Activated T-cell treated with anti-CD3 and anti-CD28 coated beads, Interleukin-2, amount 50 U/mL, for 1 hour (primary cell): ENCODE measurements at places on chromosomes 2 and 18.

- no peak for DNase-seq
Measured at GRCh38 chr2:183089192-183089851, 10.8 kb downstream of the DUSP19 start.

DNA sequence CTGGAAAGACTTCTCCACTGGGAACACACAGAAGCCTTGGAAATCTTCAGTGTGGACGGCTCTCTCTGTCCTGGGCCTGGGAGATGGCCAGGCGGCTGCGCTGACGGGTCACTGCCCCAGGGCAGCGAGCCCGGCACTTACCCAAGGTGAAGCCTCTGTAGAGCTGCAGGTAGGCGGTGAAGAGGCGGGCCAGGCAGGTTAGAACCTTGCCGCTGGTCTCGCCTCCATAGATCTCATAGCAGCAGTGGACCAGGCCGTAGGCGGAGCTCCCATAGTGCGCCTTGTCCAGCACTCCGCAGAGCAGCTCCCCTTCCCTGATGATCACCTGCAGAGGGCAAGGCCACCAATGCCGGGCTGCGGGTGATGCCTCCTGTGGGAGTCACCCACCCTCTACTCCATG lies 53.0 kb downstream of the POLR1A start:
- no peak for DNase-seq

GRCh38 chr2:175624211-175624761 lies 377.8 kb downstream of the LNPK start:
- no peak for DNase-seq

GRCh38 chr2:172998547-172999272 lies 76.9 kb upstream of the MAP3K20 start:
- DNase-seq: no peak

- no peak for DNase-seq
Measured at GRCh38 chr18:74255131-74255616, 36.6 kb downstream of the CYB5A start.

- no peak for DNase-seq
Measured at GRCh38 chr18:37426586-37426985, 139.0 kb downstream of the CELF4 start.

DNA sequence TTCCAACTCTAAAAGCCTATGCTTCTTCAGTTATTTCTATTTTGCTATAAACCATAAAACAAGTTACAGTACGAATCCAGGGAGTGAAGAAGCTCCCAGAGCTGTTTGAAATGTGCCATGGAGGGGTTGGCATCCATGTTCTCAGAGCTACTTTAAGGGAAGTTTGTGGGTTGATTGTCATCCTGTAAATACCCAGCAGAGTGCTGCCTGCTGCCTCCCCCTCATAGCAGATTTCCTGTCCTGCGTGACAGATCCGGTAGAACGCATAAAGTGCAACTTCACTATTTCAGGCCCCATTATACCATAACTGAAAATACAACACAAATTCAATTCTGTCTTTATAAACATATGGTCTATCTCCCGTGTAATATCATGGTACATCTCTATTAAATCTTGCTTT lies 114.4 kb downstream of the CTNNA2 start:
- no peak for DNase-seq

DNA sequence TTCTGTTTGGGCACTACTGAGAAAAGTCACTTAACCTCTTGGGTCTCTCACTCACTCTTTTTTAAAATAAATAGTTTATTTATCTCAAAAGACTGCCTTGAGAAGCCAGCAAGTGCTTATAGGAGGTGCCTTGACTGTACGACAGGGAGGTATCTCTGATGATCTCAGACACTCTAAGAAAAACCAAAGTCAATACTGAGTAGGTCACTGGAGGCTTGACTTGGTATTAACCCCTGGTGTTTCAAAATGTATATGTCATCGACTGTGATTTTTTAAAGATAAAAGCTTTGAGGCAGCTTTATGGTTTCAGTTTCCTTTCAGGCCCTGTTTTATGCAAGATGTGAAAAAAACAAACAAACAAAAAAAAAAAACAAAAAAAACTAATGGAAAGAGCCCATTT lies 33.7 kb downstream of the MREG start:
- no peak for DNase-seq

DNA sequence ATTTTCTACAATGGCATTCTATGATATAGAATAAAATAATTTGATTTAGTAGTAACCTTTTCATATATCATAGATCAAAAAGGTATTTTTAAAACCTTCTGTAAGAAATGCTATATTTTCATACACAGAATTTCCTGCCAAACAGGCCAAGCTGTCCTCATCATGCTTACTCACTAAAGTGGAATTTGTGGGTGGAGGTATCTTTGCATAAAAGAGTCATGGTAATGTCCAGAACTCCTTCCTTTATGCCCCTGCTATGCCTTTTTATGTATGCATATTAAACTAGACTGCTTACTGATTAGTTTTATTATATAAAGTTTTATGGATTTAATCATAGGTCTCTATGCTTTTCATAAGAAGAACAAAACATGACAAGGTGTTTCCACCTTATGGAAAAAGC lies 27.5 kb upstream of the MARCHF7 start:
- no peak for DNase-seq

- DNase-seq: no peak
Measured at GRCh38 chr2:20139407-20140172, 85.3 kb downstream of the SDC1 start.

DNA sequence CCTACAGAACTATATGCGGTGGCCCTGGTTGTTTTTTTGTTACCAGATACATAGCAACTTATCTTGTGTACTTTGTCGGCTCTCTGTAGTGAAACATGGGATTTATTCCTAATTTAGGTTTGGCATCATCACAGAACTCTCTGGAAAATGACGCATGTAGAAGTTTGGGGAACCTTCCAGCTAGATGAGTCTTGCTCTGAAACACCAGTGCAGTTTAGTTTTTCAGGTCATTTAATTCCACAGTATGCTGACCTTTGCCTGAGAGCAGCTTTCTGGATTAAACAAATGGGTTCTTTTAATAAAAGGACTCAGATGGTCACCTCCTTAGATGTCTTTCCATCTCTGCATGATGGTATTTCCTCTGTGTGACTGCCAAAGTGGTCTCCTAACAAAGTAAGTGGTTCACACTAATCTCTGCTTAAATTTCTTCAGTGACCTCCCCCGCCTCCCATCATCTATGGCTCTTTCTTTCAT lies 39.9 kb downstream of the MYO3B start:
- no peak for DNase-seq

DNA sequence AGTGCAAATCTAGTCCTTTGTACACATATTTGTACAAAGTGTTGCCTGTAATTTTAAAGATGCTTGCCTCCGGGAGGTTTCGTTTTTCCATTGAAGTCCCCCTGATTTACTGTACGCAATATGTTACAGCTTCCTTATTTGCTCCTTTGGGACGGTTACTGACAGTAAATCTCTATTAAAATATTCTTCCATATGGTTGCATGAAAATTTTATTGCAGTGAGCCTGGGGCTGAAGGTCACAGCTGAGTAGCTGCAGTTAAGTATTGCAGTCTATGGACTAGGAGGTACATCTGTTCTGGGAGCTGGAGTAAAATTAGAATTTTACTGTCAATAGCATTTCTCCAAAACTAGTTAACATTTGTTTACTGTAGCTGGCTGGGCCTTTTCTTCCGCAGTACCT lies 119.2 kb downstream of the ETAA1 start:
- DNase-seq: no peak

DNA sequence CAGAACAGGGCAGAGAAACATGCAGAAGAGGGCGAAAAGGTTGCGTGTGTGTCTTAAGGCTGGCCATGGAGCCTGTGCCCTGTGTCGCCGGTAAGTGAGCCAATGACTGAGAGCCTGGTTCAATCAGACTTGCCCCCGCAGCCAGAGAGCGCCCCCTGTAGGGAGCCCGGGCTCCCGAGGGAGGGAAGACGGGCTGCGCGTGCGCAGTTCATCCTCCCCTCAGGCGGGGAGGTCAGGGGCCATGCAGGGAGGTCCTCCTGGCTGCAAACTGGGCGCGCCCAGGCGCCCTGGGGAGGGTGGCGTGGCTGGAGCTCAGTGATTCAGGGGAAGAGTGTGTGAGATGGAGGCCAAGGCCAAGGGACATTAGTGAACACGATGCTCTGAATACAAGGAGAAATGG lies 276.6 kb downstream of the PHLPP1 start:
- DNase-seq: no peak

DNA sequence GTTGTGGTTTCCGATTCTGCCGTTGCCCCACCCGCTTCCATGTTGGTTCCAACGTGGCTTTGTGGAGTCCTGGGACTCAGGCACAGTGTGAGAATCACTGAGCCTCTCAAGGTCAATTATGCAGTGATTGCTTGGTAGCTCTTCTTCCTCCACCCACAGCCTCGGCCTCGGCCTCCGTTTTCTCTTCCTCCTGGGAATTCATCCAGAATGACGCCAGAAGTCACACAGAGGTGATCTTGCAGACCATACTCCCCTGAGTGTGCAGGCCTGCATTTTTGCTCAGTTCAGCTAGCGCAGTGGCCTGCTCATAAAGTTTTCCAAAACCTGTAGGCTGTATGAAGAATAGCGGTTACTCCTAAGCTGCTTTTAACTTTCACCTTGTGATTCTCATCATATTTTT lies 273.3 kb downstream of the GBX2 start:
- DNase-seq: no peak

DNA sequence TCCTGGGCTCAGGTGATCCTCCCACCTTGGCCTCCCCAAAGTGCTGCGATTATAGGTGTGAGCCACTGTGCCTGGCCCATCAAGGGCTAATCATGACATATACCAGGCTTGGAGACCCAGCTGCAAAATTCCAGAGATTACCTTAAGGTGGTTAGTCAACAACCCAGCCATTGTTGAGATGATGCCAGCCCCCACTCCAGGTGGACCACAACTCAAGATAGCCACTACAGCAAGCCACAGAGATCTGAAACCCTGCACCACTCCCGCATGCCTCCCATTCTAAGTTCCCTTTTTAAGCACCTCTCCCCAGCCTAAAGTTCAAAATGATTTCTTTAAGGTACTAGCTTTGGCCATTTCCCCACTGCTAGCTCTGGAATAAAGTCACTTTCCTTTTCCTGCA lies 4.6 kb upstream of the CLK1 start:
- DNase-seq: no peak

DNA sequence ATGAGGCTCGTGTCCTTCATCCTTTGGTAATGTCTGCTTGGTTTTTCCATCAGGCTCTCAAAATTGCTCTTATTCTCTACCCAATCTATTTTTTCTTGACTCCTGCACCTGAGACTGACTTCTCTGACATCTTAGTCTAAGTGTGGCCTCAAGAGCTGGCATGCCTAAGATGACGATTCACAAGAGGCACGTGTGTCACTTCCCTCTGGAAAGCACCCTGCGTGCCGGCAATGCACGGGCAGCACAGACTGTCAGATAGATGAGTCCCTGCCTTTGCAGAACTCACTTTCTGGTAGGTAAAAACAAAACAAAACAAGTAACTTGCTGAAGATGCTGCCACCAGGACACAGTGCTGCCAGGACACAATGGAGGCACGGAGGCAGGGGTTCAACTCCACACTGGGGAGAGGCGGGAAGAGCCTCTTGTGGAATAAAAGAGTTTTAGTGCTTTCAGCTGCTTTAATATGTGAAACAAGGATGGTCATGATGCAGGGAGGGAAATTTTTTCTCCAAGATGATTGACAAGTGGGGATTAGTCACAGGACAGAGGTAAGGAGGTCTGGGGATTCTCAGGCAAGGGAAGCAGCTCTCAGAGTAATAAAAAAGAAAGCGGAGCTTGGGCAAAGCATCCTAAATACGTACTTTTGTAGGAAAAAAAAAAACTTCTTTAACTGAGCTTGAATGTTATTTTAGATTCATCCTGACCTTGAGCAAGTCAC lies 27.3 kb downstream of the CYB5A start:
- no peak for DNase-seq

DNA sequence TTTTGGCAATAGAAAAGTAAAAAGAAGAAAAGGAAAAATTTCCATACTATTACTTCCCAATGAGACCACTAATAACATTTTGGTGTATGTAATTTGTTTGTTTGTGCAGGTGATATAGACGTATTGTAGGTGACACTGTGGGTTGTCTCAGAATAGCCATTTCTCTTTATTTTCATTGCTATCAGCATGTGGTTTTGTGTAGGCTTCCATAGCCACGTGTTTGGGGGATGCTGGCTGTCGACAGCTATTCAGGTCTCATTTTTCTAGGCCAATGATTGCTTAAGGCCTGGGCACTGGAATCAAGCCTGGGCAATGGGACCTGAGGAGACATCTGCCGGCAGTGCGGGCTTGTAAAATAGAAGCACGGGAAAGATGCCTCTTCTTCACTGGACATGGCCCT lies 71.0 kb upstream of the KCTD1 start:
- no peak for DNase-seq

DNA sequence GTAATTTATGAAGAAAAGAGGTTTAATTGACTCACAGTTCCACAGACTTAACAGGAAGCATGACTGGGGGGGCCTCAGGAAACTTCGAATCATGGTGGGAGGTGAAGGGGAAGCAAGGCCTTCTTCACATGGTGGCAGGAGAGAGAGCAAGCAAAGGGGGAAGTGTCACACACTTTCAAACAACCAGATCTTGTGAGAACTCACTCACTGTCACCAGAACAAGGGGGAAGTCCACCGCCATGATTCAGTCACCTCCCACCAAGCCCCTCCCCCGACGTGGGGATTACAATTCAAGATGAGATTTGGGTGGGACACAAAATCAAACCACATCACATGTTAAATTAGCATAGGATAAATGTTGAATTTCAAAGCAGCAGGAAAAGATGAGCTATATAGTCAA lies 56.2 kb downstream of the STRADB start:
- no peak for DNase-seq

- no peak for DNase-seq
Measured at GRCh38 chr2:105782123-105782522, 37.4 kb downstream of the NCK2 start.

- DNase-seq: no peak
Measured at GRCh38 chr2:59276033-59276432, 1034.9 kb upstream of the FANCL start.

DNA sequence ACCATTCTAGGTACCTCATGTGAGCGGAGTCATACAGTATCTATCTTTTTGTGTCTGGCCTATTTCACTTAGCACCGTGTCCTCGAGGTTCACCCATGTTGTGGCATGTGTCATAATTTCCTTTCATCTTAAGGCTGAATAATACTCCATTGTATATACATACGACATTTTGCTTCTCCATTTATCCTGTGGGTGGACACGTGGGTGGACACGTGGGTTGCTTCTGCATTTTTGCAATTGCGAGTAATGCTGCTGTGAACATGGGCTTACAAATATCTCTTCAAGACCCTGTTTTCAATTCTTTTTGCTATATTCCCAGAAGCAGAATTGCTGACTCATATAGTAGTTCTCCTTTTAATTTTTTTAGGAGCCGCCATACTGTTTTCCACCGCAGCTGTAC lies 243.6 kb upstream of the EPAS1 start:
- DNase-seq: no peak

DNA sequence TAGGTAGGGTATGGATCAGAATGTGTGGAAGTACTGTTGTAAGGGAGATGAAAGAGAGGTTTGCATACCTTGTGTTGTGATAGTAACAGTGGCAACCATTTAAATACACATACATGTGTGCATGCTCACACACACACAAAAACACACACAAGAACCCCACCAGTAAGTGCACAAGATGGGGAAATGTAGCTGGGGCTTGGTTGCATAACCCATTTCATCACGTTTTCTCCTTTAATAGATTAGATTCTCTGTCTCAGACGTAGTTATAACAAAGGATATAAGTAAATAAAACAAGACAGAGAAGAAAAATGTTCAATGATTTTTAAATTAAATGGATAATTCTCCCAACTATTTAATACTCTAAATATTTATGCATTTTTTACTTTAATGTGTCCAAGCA lies 13.4 kb downstream of the ARHGAP15 start:
- no peak for DNase-seq
